ENCODE measurements at places on chromosomes 7 and 10. TPM values are rescaled to one million over a fixed set of nuclear protein-coding genes. Genes with fewer than 3 reads are reported as not detected.

NOLC1 gene
- total RNA-seq, result 75.4 TPM

ZPBP gene
- not detected for total RNA-seq

TMEM236 gene
- 0.14 TPM for total RNA-seq

PDGFA gene
- 55.4 TPM for total RNA-seq

LUC7L2 gene
- 77.9 TPM for total RNA-seq

SPDYE8 gene
- total RNA-seq, result not detected

PON1 gene
- total RNA-seq, result not detected

CALML5 gene
- not detected for total RNA-seq

ZDHHC6 gene
- 43.6 TPM for total RNA-seq

GPR26 gene
- total RNA-seq, result not detected

NODAL gene
- not detected for total RNA-seq
